ENCODE measurements at places on chromosomes 2 and 18.

GRCh38 chr2:11342551-11343367, 1.7 kb downstream of the ROCK2 start:
- no peak for DNase-seq

- no peak for DNase-seq
Measured at GRCh38 chr18:58364876-58365528, 263.9 kb downstream of the ALPK2 start.

GRCh38 chr18:56747857-56748256, 96.7 kb downstream of the WDR7 start:
- no peak for DNase-seq

GRCh38 chr2:127024769-127025358, 82.1 kb downstream of the BIN1 start:
- no peak for DNase-seq

DNA sequence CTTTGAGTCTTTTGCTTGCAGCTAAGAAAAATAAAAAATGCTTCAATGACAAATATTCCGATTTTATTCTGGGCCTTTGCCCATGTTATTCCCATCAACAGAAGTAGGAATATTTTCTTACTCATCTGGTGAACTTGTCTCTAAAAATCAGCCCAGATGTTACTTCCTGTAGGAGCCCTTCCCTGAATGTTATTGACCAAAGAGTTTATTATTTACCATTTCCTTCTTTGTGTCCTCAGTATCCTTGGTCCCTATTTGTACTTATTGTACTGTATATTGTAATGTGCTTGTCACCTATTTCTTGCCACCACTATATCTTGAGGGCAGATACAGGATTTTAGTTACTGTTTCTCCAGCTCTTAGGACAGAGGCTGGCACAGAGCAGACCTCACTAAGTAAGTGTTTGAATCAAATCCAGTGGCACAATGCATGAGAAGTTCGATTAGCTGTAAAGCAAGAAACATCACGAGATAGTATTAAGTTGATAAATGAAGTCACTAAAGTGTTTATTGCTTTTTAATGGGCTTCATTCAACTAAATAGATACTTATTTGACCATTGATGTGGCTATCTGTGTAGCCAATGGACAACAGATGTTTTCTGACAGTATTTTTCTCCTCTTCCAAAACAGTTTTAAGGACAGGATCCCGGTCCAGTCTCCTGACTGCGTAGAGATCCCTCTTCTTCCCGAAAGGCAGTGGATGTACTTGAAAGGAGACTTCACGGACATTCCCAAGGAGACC, 109.1 kb downstream of the DDX1 start:
- DNase-seq, result no peak

GRCh38 chr2:205408696-205409095, 273.6 kb upstream of the NRP2 start:
- no peak for DNase-seq

DNA sequence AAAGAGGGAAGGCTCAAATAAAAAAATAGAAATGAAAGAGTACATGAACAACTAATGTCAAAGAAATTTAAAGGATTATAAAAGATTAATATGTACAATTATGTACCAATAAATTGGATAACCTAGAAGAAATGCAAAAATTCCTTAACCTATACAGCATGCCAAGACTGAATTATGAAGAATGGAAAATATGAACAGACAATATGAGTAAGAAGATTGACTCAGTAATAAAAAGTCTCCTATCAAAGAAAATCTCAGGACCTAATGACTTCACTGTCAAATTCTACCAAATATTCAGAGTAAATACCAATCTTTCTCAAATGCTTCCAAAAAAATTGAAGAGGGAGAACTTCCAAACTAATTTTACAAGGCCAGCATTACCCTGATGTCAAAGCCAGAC, 120.2 kb upstream of the SPOPL start:
- DNase-seq, result no peak

Data from NCI-H1048 (cell line).